ENCODE measurements at places on chromosomes 2 and 18. TPM values are rescaled to one million over a fixed set of nuclear protein-coding genes. Genes with fewer than 3 reads are reported as not detected.

CYP27C1 gene
- not detected for total RNA-seq

IGFBP5 gene
- 4.1 TPM for total RNA-seq

GRCh38 chr2:149360106-149360505 is 29.7 kb downstream of the LYPD6 start:
- DNase-seq, result no peak

DNA sequence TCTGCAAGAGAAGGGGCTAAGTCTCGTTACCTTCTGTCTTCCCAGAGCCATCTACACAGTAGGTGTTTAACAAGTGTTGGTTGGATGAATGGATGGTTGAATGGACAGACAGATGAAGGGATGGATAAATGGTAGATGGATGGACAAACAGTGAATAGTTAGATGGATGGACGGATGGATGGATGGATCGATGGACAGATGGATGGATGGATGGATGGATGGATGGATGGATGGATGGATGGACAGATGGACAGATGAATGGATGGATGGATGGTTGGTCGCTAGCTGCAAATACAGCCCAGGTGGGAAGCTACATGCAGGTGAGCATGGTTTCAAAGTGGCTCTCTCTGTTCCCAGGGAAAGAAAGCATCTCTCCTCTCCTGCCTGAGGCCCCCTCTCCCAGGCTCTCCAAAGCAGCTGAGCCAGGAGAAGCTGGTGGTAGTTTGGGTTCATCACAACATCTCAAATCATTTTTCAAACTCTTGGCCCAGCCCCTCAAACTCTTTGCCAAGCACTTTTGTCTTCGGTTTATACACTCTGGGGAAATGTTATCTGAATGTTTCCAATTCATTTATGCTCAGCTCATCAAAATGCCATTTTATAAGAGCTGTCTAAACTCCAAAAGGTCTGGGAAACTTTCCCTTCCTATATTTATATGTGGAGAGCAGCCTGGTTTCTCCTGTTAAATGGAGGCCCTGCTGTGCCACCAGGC is 192.7 kb downstream of the ANAPC1 start:
- DNase-seq, result no peak
